ENCODE measurements at places on chromosomes 5 and 9.

DNA sequence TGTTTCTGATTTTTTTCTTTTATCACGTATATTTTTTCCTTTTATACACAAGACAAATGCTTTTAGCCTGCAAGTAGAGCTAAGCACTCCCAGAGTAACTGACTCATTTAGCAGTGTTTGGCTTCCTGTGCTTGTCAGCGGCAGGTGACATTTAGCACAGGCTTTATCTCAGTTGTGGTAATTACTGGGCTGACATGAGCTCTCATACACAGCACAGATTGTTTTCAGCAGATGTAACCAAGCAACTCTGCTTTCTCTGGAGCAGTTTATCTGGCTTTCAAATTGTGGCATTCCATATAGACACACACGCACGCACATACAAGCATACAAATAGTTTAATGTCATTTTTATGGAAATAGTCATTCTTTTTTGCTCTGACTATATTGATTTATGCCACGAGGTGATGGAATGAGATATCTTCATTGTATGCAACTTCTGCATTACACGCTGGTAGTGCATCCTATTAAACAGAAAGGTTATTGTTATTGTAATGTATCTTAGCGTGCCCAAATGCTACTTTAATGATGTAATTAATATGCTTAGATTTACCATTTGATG, 379.0 kb upstream of the GRAMD2B start:
- DNase-seq = no peak

GRCh38 chr5:118557251-118557661, 431.1 kb downstream of the DTWD2 start:
- DNase-seq = no peak

GRCh38 chr5:140118302-140118936, 4.5 kb downstream of the PURA start:
- no peak for DNase-seq

DNA sequence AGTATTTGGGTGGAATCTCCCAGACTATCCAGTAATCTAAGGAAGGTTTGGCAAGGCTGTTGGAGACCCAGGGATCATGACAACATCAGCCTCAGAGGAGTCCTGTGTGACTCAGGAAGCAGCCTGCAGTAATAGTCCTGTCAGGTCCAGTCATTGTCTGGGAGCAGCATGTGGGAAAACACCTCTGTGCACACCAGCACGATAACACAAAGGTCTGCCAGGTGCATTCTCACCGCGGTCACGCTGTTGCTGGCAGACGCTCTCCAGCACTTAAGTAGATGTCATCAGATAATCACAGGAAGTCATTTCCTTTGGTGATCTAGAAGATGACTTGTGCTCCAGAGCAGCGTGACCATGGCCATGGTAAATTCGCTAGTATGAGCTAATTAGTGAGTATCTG, 99.2 kb upstream of the IQGAP2 start:
- no peak for DNase-seq

- DNase-seq = no peak
These were observed 7.8 kb downstream of the CCT5 start for GRCh38 chr5:10257870-10258269.

- DNase-seq = no peak
These were observed 17.4 kb downstream of the TMOD1 start for GRCh38 chr9:97518909-97519307.

Measured in stimulated activated CD4-positive, alpha-beta T cell treated with anti-CD3 and anti-CD28 coated beads, Interleukin-2, amount 100 ng/mL, for 48 hours (primary cell).